ENCODE measurements at places on chromosomes 13 and 19. TPM values are rescaled to one million over a fixed set of nuclear protein-coding genes. Genes with fewer than 3 reads are reported as not detected.

DNA sequence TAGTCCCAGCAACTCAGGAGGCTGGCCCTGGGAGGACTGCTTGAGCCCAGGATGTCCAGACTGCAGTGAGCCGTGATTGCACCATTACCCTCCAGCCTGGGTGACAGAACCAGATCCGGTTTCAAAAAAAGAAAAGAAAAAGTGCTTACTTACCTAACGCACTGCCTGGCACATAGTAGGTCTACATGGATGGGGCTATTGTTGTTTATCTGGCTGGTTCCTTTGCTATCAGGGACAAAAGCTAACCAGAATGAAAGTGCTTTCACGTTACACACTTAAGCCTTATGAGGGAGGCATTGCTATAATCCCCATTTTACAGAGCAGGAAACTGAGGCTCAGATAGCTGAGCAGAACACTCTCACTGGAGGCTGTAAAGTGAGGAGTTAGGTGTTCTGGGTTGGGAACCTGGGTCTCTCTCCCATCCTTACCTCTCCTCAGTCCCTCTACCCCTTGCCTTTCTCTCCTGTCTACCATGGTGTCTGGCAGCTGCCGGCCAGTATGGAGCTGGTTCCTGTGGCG is 2.8 kb downstream of the DNM2 start:
- no peaks in the 10 kb centered on the region for H3K27me3 ChIP-seq
- H3K4me1 ChIP-seq, result peaks cover 17% of the 10 kb centered on the region
- no peak overlapping the region for H3K4me3 ChIP-seq
- no peak for DNase-seq
- no peak overlapping the region for H3K27ac ChIP-seq

The NLRP7 gene
- total RNA-seq, result not detected

- no peaks in the 10 kb centered on the region for H3K27me3 ChIP-seq
- H3K4me3 ChIP-seq, result no peak overlapping the region
- H3K27ac ChIP-seq, result no peak overlapping the region
- peaks cover 2% of the 10 kb centered on the region for H3K4me1 ChIP-seq
- H3K36me3 ChIP-seq, result no peaks in the 10 kb centered on the region
These were observed 998 bp downstream of the NFKBIB start for GRCh38 chr19:38900743-38901190.

DNA sequence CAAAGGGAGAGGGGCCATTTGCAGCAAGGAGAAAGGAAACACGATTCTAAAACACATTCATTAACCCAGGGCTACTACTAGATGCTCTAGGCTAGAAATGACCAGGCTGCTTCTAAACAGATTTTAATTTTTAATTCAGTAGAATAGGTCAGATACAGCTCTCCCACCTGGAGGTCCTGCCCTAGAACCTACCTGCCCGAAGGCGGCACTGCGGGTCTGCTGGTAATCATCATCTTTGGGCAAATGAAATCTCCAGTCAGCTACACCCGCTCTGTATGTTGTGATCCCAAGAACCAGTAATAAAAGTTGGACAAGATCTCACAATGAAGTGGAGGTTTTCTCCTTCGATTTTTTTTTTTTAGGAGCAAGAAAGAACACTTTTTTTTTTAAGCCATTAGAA is 345.3 kb downstream of the ENOX1 start:
- H3K4me3 ChIP-seq, result no peak overlapping the region
- no peak for DNase-seq
- no peaks in the 10 kb centered on the region for H3K36me3 ChIP-seq
- no peaks in the 10 kb centered on the region for H3K4me1 ChIP-seq
- no peaks in the 10 kb centered on the region for H3K27me3 ChIP-seq

The CRTC1 gene
- 18.7 TPM for total RNA-seq

The PGLYRP1 gene
- not detected for total RNA-seq

Data from ovary (tissue), 10 donors.